ENCODE measurements at places on chromosomes 4 and X. TPM values are rescaled to one million over a fixed set of nuclear protein-coding genes. Genes with fewer than 3 reads are reported as not detected.

CHRDL1 gene
- total RNA-seq, result 36.8 TPM

SASH3 gene
- total RNA-seq, result 14.0 TPM

LUZP4 gene
- not detected for total RNA-seq

CXCR3 gene
- not detected for total RNA-seq

TMSB15A gene
- total RNA-seq, result not detected

CT45A10 gene
- not detected for total RNA-seq

EPGN gene
- 6.9 TPM for total RNA-seq

GUCY1A1 gene
- total RNA-seq, result 21.6 TPM

STPG2 gene
- total RNA-seq, result not detected

RAPGEF2 gene
- 32.4 TPM for total RNA-seq

ADH5 gene
- 129 TPM for total RNA-seq

TCEAL7 gene
- total RNA-seq, result 15.7 TPM

GPR119 gene
- total RNA-seq, result not detected

PFKFB1 gene
- total RNA-seq, result not detected

HSFX4 gene
- total RNA-seq, result not detected

SCRG1 gene
- total RNA-seq, result 0.49 TPM

ARAP2 gene
- 52.8 TPM for total RNA-seq

BMPR1B gene
- total RNA-seq, result 0.49 TPM

C4orf36 gene
- not detected for total RNA-seq

ATOH1 gene
- total RNA-seq, result not detected

CFAP47 gene
- total RNA-seq, result not detected

Measured in vagina (tissue), 2 donors.